OCI-M1 (cell line): ENCODE measurements at places on chromosomes 5 and 9.

- DNase-seq, result no peak
Measured at GRCh38 chr5:140631831-140632365, 1.1 kb downstream of the CD14 start.

GRCh38 chr9:116178481-116179211 lies 25.1 kb downstream of the PAPPA start:
- DNase-seq, result peak; percentile 5

GRCh38 chr5:158499075-158499891 lies 600.4 kb downstream of the EBF1 start:
- no peak for DNase-seq

DNA sequence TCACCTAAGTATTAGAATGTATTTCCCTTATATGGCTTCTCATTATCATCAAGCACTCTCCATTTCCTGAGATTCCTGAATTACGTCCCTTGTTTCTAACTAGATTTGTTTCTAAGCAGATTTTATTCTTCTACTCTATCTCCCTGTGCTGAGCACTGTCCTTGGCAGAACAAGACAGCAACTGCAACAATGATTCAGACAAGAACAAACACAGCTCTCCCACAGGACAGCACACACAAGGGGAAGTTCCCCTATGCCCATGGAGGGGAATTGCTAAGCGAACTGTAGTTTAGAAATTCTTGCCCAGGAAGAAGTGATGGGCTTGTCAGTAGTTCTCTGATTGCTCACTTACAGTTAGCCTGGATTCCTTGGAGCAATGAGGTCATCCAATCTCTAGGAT lies 759.9 kb downstream of the DTWD2 start:
- no peak for DNase-seq

DNA sequence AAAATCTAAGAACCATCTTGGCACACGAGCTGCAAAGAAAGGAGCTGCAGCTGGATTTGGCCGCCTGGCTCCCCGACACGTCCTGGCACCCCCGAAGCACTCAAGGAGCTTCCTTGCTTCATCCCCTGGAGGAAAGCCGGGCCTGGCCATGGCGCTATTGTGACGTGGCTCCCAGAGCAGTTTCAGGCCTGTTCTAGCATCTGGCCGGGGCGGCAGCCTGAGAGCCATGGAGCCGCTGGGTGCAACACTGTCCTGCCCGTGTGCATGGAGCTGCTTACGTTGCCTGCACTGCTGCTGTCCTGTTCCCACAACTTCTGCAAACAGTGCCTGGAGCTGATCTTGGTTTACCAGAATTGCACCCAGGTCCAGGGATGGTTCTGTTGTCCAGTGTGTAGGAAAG lies 63.5 kb downstream of the PTPDC1 start:
- DNase-seq, result no peak

- DNase-seq, result no peak
Measured at GRCh38 chr9:16627521-16627920, 242.9 kb downstream of the BNC2 start.

GRCh38 chr9:129696944-129697655 lies 31.7 kb downstream of the PRRX2 start:
- peak; percentile 13 for DNase-seq

DNA sequence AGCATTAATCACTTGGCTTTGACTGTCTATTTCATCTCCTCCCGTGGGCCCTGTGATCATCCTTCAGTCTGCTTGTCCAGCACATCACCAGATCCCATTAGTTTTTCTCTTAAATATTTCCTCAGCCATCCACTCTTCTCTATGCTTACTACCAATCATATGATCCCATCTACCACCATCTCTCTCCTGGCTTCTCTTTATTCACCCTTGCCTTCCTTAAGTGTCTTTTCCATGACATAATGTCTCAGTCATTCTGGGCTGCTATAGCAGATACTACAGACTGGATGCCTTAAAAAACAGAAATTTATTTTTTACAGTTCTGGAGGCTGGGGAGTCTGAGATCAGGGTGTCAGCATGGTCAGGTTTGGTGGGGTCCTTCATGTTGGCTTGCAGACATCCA lies 208.4 kb upstream of the PPP1R2B start:
- no peak for DNase-seq

GRCh38 chr9:132048201-132048600 lies 31.5 kb downstream of the MED27 start:
- DNase-seq, result no peak

GRCh38 chr9:1052365-1053281 lies 2.5 kb downstream of the DMRT2 start:
- no peak for DNase-seq

GRCh38 chr5:64161420-64161819 lies 4.2 kb upstream of the RNF180 start:
- no peak for DNase-seq

- DNase-seq, result no peak
Measured at GRCh38 chr9:3014178-3014577, 170.3 kb upstream of the PUM3 start.

DNA sequence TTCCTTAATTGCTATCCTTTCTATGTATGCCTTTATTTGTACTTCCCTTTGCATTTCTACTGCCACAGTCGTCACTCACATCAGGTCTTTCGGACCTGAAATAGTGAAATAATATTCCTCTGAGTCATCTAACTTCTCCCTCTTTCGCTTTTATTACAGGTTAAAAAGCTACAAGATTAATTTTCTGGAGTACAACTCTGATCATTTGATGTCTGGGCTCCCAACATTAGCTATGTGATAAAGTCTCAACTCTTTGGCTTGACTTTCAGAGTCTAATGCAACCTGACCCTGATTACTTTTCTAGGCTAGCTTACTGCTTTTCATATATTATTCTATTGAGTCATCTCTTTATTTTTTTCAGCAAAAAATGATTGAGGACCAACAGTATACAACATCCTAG lies 638.8 kb upstream of the WWC1 start:
- no peak for DNase-seq

DNA sequence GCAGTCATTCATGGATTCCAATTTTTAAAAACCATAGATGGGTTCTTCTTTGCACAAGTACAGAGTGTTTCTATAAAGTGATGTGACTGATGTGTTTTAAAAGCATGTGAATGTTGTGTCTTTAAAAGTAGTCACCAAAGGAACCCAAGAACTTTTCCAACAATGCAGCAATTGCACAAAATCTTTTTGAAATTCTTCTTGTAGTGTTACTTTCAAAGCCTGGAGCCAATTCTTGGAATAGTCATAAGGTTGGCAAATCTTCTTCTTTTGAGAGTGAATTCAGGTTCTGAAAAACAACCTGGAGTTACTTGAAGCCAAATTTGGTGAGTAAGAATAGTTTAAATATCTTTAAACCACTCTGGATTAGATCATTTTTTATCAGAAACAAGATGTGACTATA lies 10.5 kb downstream of the GRAMD2B start:
- no peak for DNase-seq

- peak; percentile 51 for DNase-seq
Measured at GRCh38 chr5:35665096-35665495, 47.4 kb downstream of the SPEF2 start.

GRCh38 chr5:1349246-1349645 lies 4.3 kb upstream of the CLPTM1L start:
- DNase-seq, result peak; percentile 3

DNA sequence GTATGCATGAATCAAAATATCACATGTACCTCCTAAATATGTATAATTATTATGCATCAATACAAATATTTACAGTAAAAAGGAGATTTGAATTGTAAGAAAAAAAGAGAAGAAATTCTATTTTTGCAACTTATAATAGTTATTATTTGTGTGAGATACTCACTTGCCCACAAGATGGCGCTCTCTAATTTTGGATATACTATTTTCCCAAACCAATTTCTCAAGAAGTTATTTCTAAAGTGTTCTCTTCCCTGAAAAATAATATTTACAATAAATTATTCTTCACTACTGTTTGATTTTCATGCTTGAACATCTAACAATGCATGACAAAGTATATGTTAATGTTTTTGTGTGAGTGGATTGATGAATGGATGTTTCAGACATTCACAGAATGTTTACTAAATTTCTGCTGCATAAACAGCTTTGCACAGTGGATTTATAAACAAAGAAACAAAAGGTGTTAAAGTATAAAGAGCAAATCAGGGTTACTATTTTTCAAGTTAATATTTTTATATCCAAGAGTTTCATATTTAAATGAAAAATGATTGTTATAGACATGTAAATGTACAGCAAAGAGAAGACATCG lies 503.4 kb downstream of the PDE4D start:
- DNase-seq, result peak; percentile 56

- no peak for DNase-seq
Measured at GRCh38 chr9:18068900-18069299, 405.1 kb upstream of the ADAMTSL1 start.

- no peak for DNase-seq
Measured at GRCh38 chr9:127430415-127430814, 6.2 kb downstream of the ZNF79 start.

- no peak for DNase-seq
Measured at GRCh38 chr5:9467199-9468059, 78.4 kb downstream of the SEMA5A start.

- DNase-seq, result no peak
Measured at GRCh38 chr5:102622262-102622661, 123.5 kb upstream of the SLCO6A1 start.

DNA sequence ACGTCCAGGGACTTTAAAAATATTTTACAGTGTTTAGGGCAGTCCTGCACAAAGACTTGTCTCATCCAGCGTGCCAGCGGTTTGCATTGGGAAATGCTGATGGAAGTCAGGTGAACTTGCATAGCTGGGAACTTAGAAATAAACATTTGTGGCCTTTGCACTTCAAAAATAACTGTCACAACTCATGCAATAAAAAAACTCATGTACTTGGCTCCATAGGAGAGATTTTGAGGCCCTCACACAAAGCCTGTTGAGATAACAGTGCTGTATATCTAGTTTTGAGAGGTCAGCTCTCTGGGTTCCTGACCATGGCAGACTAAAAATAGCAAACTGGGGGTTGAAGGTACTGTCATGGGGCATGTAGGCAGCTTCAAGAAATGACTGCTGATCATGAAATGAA lies 5.5 kb downstream of the COMMD10 start:
- DNase-seq, result peak; percentile 1

DNA sequence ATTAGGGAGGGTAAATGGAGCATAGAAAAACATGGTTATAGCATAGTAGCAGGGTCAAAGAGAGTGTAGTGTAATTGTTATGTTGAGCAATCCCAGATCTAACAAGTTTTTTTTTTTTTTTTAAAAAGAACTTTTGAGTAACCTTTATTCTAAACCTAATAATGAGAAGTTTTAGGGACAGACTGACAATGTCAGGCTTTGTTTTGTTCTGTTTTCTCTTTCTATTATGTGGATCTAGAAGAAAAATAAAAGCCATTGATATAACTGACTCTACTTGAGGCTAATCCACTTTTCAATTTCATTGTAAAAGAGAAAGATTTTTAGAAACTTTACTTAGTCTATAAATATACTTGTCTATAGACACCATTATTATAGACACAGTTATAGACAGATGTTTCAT lies 200.0 kb downstream of the FAM170A start:
- DNase-seq, result no peak

DNA sequence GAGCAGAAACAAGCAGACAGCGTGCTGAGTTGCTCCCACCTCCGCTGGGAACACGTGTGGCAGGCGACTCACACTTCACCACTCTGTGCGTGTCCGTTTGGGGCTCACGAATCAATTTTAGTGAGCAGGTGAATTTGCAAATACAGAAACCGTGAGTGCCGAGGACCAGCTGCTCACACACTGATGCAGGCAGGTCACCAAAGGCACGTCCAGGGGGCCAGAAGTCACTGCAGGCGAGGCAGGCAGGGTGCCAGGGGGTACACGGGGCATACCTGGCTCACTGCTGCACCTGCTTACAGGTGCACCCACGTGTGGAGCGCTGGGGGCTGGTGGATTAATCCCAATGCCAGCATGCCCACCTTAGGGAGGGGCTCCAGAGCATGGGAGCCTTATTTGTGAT lies 68.8 kb downstream of the ZNF354C start:
- no peak for DNase-seq

GRCh38 chr9:124054582-124055227 lies 43.1 kb downstream of the LHX2 start:
- peak; percentile 95 for DNase-seq
